ENCODE measurements at places on chromosomes 4 and X.

DNA sequence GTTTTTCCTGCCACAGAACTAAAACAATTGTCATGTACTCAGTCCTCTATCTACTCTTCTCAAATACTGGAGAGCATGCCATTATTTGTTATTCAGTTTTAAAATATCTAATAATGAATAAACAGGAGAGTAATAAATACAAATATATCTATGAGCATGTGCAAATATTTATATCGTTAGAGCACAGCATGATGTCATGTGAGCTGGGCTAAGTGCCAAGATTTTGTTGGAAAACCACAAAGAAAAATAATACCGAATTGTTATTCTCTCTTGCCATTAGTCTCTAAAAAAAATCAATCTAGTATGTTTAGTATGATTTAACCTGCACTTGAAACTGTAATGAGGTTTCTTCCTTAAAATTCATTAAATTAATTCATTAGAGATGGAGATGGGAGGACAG, 97.3 kb downstream of the DDX60 start:
- DNase-seq, result no peak

GRCh38 chr4:140267576-140267975, 105.9 kb upstream of the SCOC start:
- DNase-seq, result no peak

- no peak for DNase-seq
These were observed 45.7 kb upstream of the CCDC160 start for GRCh38 chrX:134191281-134191680.

DNA sequence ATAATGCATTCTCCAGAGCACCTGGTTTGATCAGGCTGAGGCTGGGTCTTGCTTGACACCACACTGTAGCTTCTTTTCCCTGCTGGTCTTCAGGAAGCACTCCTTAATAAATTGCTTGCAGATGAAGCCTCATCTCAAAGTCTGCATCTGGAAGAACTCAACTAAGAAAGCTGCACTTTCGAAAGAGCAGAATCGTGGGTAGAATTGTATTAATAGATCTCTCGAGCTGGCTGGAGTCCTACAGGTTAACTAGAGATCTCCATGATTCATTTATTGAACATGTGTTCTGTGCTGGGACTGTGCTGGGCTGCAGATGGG, 152.7 kb downstream of the STK32B start:
- no peak for DNase-seq

GRCh38 chr4:31984872-31985271, 1264.7 kb downstream of the PCDH7 start:
- DNase-seq, result no peak

GRCh38 chrX:87327267-87327666, 190.3 kb upstream of the KLHL4 start:
- DNase-seq, result no peak

DNA sequence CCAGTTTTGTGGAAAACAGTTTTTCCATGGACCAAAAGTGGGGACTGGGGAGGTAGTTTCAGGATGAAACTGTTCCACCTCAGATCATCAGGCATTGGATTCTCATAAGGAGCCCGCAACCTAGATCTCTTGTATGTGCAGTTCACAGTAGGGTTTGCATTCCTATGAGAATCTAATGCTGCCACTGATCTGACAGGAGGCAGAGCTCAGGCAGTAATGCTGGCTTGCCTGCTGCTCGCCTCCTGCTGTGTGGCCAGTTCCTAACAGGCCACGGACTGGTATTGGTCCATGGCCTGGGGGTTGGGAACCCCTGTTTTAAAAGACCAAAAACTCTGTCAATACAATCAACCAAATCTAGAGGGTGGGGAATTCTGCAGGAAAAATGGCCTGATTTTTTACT, 100.0 kb upstream of the EOLA2 start:
- DNase-seq, result no peak

GRCh38 chr4:110510955-110511544, 35.1 kb downstream of the ENPEP start:
- no peak for DNase-seq

GRCh38 chrX:110008011-110008635, 5.2 kb downstream of the TMEM164 start:
- DNase-seq, result no peak

DNA sequence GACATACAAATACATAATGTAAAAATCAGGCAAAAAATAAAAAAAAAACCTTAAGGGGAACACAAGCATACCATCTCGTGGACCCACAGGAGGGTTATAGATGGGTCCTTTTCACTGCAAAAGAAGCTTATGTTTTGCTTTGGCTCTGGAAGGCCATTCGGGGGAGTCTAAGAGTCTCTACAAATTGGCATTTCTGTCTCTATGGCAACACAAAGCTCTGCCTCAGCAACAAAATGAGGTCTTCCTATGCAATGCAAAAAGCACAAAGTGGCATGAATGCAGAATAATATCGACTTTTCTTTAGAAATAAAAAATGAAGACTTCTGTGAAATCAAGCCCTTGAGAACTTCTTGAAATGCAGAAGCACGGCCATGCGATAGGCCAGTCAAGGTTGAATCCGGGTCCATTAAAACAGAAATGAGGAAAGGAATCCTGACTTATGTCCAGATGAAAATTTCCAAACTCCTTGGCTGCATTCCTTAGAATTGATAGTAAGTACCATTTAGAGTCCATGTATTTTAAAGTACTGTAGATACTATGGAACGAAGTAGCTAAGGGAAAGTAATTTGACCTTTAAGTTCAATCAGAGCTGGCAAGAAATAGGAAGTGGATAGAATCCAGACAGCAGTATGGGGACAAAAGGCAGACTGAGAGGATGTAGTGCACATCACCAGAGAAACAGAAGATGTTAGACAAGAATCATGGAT, 63.7 kb upstream of the PDLIM3 start:
- no peak for DNase-seq

GRCh38 chr4:2671267-2671895, 84.8 kb downstream of the TNIP2 start:
- no peak for DNase-seq

- DNase-seq, result no peak
These were observed 21.1 kb downstream of the PPP2R2C start for GRCh38 chr4:6451309-6451708.

- no peak for DNase-seq
These were observed 28.3 kb downstream of the CHRNA9 start for GRCh38 chr4:40363382-40363920.

DNA sequence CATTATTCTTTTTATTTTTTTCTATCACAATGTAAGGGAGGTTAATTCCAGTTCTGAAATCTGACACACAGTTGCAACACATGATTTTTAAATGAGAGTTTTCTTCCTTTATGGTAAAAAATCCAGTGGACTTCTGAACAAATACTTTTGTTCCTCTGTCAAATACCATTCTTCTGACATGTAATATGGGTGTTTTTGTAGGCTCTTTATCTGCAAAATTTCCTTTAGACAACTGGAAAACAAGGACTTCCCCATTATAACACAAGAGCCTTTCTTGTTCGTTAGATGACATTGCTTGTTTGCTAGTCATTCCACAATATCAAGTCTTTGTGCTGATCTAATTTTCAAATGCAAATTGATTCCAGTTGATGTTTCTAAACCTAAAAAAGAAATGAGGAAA, 7.7 kb downstream of the FANCB start:
- DNase-seq, result no peak

DNA sequence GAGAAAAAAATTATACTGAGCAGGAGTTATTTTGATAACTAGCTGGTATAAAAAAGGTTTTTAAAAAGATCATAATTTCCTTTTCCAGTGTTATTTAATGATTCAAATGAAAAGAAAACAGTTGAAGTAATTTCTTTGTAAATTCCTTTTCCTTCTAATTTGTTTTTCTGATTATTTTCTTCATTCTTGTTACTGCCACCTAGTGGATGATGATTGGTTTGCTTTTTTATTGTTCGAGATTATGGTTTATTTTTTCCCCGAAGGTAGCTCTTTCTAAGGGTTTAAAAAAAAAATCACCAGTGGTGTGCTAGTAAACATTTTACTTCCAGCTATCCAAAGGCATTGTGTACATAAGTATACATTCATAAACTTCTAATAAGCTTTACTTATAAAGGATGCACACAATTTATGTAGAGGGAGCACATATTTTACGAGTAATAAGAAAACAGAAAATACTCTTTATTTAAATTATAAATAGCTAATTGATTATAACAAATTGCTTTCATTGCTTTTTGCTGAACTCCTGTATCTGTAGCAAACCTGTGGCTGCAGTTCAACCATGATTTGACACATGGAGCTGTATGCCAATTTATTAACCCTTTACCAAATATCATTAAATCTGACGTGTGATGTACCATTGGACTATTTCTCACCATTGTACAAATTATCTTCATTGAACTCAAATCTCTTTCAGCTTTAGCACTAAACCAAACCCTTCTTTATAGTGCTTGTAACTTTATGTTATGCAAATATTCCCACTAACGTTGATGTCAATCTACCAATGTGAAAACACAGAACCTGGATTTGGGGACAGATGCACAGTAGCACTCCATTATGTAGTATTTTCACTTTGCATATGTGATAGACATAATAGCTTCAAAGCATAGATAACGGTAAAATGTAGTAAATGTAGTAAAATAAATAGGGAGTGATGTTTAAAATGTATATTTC, 97.8 kb upstream of the ANK2 start:
- DNase-seq, result no peak

DNA sequence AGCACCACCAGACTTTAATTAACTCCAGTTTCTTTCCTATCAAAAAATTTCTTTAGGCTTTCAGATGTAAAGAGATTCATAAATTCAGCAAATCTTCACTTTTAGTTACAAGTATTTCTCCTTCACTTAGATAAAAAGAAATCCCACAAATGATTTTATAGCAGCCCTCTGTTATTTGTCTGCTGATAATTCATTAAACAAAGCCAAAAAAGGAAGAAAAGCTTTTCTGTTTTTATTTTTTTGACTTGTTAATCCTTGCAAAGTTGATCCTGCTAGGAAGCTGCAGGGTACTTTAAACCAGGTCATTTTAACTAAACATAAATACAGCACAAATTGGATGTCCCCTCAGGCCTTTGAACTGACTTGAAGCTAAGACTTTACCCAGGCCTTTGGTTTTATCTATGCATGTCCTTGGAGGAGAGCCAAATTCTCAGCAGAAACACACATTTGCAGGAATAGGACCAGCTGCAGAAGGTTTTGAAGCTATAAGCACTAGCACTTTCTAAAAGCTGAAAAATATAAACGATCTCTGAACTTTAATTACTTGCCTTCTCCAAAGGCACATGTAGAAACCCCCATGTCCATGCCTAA, 57.5 kb downstream of the PCDH18 start:
- DNase-seq, result no peak

- no peak for DNase-seq
These were observed 113.2 kb downstream of the MID1 start for GRCh38 chrX:10507181-10507580.

- DNase-seq, result no peak
These were observed 435.6 kb downstream of the PCDH10 start for GRCh38 chr4:133584714-133585113.

DNA sequence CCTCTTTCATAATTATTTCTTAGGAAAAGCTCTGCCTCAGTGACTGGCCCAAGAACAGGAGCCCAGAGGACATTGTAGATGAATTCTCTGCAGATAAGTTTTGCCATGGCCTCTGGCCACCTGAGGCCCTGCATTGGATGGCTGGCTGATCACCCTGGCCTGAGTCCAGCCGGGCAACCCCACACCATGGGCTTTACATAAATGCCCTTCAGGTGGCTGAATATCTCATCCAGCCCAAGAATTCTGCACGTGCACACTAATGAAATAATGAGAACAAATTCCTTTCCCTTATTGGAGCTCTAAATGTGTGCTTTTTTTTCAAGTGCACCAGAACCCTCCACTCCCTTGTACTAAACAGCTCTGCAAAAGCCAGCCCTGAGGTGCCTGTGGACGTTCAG, 65.7 kb downstream of the IRF2 start:
- DNase-seq, result no peak

GRCh38 chr4:177369372-177369771, 59.7 kb downstream of the NEIL3 start:
- DNase-seq, result no peak

- no peak for DNase-seq
These were observed 47.8 kb downstream of the CRLF2 start for GRCh38 chrX:1164322-1165288.

- no peak for DNase-seq
These were observed 207.2 kb downstream of the FGF13 start for GRCh38 chrX:138504273-138504672.

DNA sequence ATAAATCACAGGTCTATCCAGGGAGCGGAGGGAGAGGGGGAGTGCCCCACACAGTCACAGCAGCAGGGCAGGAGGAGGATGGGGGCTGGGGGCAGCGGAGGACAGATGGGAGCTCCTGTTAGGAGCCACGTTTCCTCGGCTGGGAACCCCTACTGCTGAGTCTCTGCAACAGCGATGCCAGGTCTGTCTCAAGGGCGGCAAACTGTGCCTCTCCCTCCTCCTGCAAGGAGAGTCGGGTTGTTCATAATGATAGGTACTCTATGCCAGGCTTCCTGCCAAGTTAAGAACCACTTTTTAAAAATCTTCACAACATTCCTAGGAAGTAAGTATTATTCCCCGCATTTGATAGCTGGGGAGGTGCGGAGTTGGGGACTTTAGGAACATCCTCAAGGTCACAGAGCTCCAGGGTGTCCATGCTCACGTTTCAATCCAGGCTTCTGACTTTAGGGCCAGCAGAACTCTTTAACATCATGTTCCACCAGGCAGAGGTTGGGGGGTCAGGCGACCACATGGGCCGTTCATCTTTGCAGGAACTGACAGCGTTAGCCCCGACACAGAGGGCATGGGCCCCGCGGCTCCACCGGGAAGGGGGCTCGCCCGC, 98.3 kb upstream of the MAML3 start:
- DNase-seq, result no peak

GRCh38 chr4:87053802-87054767, 119.3 kb downstream of the AFF1 start:
- DNase-seq, result no peak

DNA sequence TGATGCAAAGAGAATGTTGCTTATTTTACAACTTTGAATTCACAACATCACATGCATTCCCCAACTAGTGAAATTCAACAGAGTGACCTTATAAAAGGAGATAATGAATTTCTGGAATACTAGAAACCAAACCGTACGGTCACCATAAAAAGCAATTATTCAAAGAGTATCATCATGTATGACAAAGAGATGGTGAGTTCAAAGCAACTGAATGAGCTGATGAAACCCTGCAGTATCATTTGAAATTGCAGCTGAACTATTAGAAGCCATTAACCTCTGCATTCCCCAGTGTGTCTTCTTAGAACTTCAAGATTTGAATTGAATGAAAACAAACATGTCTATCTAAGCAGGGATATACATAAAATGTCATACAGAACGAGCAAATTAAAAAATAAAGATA, 172.4 kb downstream of the SLITRK2 start:
- no peak for DNase-seq

GRCh38 chr4:8194306-8195242, 4.5 kb upstream of the SH3TC1 start:
- DNase-seq, result no peak

- DNase-seq, result no peak
These were observed 28.6 kb downstream of the ANK2 start for GRCh38 chr4:113078066-113078465.

- DNase-seq, result no peak
These were observed 96.0 kb downstream of the DHRSX start for GRCh38 chrX:2404776-2405175.

- no peak for DNase-seq
These were observed 732 bp upstream of the ADRA2C start for GRCh38 chr4:3765271-3766035.

All from stimulated activated CD8-positive, alpha-beta memory T cell treated with anti-CD3 and anti-CD28 coated beads, Interleukin-15, amount 100 ng/mL, for 24 hours (primary cell).